ENCODE measurements at places on chromosomes 12 and 14. TPM values are rescaled to one million over a fixed set of nuclear protein-coding genes. Genes with fewer than 3 reads are reported as not detected.

The DIO2 gene
- not detected for total RNA-seq

The PDZRN4 gene
- total RNA-seq, result not detected

The WSB2 gene
- 85.2 TPM for total RNA-seq

The CD4 gene
- not detected for total RNA-seq

The RFX4 gene
- total RNA-seq, result not detected

The NANOG gene
- total RNA-seq, result not detected

The PCED1B gene
- total RNA-seq, result 11.0 TPM

The KRT83 gene
- not detected for total RNA-seq

The FANCM gene
- total RNA-seq, result 5.8 TPM

The BORCS5 gene
- 13.5 TPM for total RNA-seq

The TSPAN9 gene
- 12.5 TPM for total RNA-seq

The TWF1 gene
- total RNA-seq, result 138 TPM

The SYNDIG1L gene
- not detected for total RNA-seq

The PAN2 gene
- 17.5 TPM for total RNA-seq

The E2F7 gene
- total RNA-seq, result 7.8 TPM

The MANSC1 gene
- total RNA-seq, result 4.6 TPM

The IL22 gene
- total RNA-seq, result not detected

The KCNH3 gene
- not detected for total RNA-seq

The ZC2HC1C gene
- total RNA-seq, result not detected

The B4GALNT3 gene
- total RNA-seq, result 14.4 TPM

The PIWIL1 gene
- total RNA-seq, result under 0.01 TPM

The TAS2R8 gene
- total RNA-seq, result not detected

The GPHB5 gene
- not detected for total RNA-seq

The HOXC13 gene
- 6.0 TPM for total RNA-seq

The CNTN1 gene
- 27.6 TPM for total RNA-seq
